ENCODE measurements at places on chromosomes 3 and 15.

DNA sequence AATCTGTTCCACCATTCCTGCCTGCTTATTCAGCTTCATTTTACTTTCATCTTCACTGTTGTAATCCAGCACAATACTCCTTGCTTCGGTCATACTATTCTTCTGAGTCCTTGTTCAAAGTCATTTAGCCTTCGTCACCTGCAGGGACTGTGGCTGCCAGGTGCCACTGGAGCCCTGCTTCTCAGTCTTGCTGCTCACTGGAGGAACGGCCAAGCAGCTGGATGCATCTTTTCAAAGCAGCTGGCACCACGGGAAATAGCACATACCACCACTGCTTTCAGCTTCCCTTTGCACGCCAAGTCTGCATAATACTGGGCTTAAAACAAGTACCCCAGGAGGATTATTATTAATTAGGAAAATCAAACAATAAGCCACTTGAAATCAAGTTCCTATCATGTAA lies 287.6 kb downstream of the BCHE start:
- no peak overlapping the region for H3K4me3 ChIP-seq
- H3K4me1 ChIP-seq, result no peaks in the 10 kb centered on the region
- DNase-seq, result no peak
- no peaks in the 10 kb centered on the region for H3K36me3 ChIP-seq
- H3K27me3 ChIP-seq, result no peaks in the 10 kb centered on the region

DNA sequence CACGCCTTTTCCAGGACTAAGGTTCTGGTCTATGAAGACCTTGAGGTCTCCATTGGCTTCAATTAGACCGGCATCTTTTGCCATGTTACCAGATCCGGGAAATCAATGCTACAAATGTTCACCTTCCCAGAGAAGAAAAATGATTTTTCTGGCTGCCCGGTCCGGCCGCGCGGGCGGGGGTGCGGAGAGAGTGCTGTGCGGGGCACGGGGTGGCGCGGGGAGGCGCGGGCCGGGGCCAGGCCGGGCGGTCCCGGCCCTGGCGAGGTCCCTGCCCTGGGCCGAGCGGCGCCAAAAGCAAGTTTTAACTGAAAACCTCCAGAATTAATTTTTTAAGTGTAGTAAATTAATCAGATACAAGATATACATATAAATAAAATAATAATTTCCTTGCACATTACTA lies 128.2 kb downstream of the MINAR1 start:
- peaks cover 6% of the 10 kb centered on the region for H3K27me3 ChIP-seq
- H3K4me3 ChIP-seq, result no peak overlapping the region
- no peak overlapping the region for H3K27ac ChIP-seq
- no peaks in the 10 kb centered on the region for H3K36me3 ChIP-seq
- no peak for DNase-seq

- H3K27me3 ChIP-seq, result no peaks in the 10 kb centered on the region
- H3K4me3 ChIP-seq, result no peak overlapping the region
- H3K27ac ChIP-seq, result no peak overlapping the region
- no peaks in the 10 kb centered on the region for H3K36me3 ChIP-seq
- no peaks in the 10 kb centered on the region for H3K4me1 ChIP-seq
These were observed 7.5 kb upstream of the ACVR2B start for GRCh38 chr3:38446085-38446686.

GRCh38 chr3:51679318-51679717 lies 8.3 kb downstream of the TEX264 start:
- no peak overlapping the region for H3K27ac ChIP-seq
- H3K27me3 ChIP-seq, result no peaks in the 10 kb centered on the region
- peaks cover 31% of the 10 kb centered on the region for H3K4me1 ChIP-seq
- peaks cover 8% of the 10 kb centered on the region for H3K36me3 ChIP-seq

GRCh38 chr15:82108489-82109078 lies 62.8 kb upstream of the MEX3B start:
- H3K27me3 ChIP-seq, result no peaks in the 10 kb centered on the region
- no peaks in the 10 kb centered on the region for H3K4me1 ChIP-seq
- no peak overlapping the region for H3K27ac ChIP-seq
- H3K4me3 ChIP-seq, result no peak overlapping the region

DNA sequence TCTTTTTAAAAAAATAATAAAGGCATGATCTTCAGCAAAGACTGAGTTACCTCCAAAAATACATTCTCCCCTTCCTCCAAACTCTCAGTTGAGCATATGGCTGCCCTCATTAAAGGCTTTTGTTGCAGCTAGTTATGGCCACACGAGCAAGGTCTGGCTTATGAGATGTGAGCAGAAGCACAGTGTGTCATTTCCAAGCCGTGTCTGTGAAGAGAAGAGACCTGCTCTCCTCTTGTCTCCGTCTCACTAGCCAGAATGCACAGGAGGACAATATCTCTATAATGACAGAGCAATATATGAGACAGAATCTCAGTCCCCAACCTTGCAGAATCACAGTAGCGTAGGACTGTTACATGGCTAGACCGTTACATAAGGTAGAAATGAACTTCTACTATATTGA lies 152.3 kb downstream of the MAGI1 start:
- no peak for DNase-seq
- no peak overlapping the region for H3K27ac ChIP-seq
- H3K27me3 ChIP-seq, result no peaks in the 10 kb centered on the region
- H3K36me3 ChIP-seq, result no peaks in the 10 kb centered on the region

- H3K4me1 ChIP-seq, result no peaks in the 10 kb centered on the region
- no peak overlapping the region for H3K27ac ChIP-seq
- DNase-seq, result no peak
- no peaks in the 10 kb centered on the region for H3K36me3 ChIP-seq
These were observed 97.5 kb downstream of the CHL1 start for GRCh38 chr3:294096-294495.

GRCh38 chr15:65870889-65871533 lies 1.7 kb downstream of the RAB11A start:
- peaks cover 19% of the 10 kb centered on the region for H3K36me3 ChIP-seq
- H3K27ac ChIP-seq, result peak overlapping the region; percentile 96
- no peak for DNase-seq
- H3K4me1 ChIP-seq, result peaks cover 24% of the 10 kb centered on the region
- H3K27me3 ChIP-seq, result no peaks in the 10 kb centered on the region

GRCh38 chr15:65189102-65189740 lies 4.1 kb upstream of the CLPX start:
- H3K4me1 ChIP-seq, result peaks cover 5% of the 10 kb centered on the region
- H3K36me3 ChIP-seq, result no peaks in the 10 kb centered on the region
- H3K4me3 ChIP-seq, result no peak overlapping the region
- no peaks in the 10 kb centered on the region for H3K27me3 ChIP-seq
- H3K27ac ChIP-seq, result no peak overlapping the region

GRCh38 chr3:191070201-191070600 lies 128.8 kb upstream of the OSTN start:
- DNase-seq, result no peak
- H3K4me1 ChIP-seq, result no peaks in the 10 kb centered on the region
- H3K4me3 ChIP-seq, result no peak overlapping the region
- H3K36me3 ChIP-seq, result no peaks in the 10 kb centered on the region

- H3K27ac ChIP-seq, result no peak overlapping the region
- no peaks in the 10 kb centered on the region for H3K27me3 ChIP-seq
- no peak for DNase-seq
- no peak overlapping the region for H3K4me3 ChIP-seq
- peaks cover 28% of the 10 kb centered on the region for H3K36me3 ChIP-seq
These were observed 19.0 kb downstream of the PDHB start for GRCh38 chr3:58414538-58415197.

- no peak overlapping the region for H3K27ac ChIP-seq
- no peaks in the 10 kb centered on the region for H3K27me3 ChIP-seq
- peaks cover 9% of the 10 kb centered on the region for H3K4me1 ChIP-seq
These were observed 4.2 kb downstream of the PLCL2 start for GRCh38 chr3:16888785-16889607.

GRCh38 chr3:72953325-72953956 lies 43.2 kb upstream of the PPP4R2 start:
- no peaks in the 10 kb centered on the region for H3K4me1 ChIP-seq
- no peak overlapping the region for H3K4me3 ChIP-seq
- no peak overlapping the region for H3K27ac ChIP-seq
- no peaks in the 10 kb centered on the region for H3K36me3 ChIP-seq
- no peaks in the 10 kb centered on the region for H3K27me3 ChIP-seq

GRCh38 chr15:28980709-28981350 lies 95.1 kb downstream of the APBA2 start:
- no peak for DNase-seq
- peaks cover 2% of the 10 kb centered on the region for H3K4me1 ChIP-seq
- H3K36me3 ChIP-seq, result no peaks in the 10 kb centered on the region
- H3K27ac ChIP-seq, result no peak overlapping the region
- no peaks in the 10 kb centered on the region for H3K27me3 ChIP-seq
- no peak overlapping the region for H3K4me3 ChIP-seq

DNA sequence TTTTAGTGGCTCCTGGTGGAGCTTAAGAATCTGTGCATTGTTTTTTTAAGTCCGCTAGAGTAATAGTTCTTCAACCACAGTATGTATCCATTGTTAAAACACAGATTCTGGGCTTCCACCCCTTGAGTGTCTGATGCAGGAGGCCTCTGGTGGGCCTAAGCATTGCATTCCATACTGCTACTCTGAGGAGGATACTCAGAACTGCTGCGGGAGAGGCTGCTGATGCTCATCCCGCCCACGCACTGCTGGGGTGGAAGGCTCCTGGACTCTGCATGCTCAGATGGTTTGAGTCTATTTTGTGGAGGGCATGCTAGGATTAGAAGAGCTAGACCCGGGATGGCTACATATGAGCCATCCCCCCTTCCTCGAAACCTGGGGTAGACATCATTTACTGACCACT lies 74.4 kb downstream of the THSD4 start:
- H3K4me1 ChIP-seq, result no peaks in the 10 kb centered on the region
- H3K4me3 ChIP-seq, result no peak overlapping the region
- H3K27me3 ChIP-seq, result no peaks in the 10 kb centered on the region
- DNase-seq, result no peak
- no peak overlapping the region for H3K27ac ChIP-seq

GRCh38 chr3:150469031-150469930 lies 61.2 kb downstream of the TSC22D2 start:
- H3K4me1 ChIP-seq, result no peaks in the 10 kb centered on the region
- no peaks in the 10 kb centered on the region for H3K27me3 ChIP-seq
- H3K27ac ChIP-seq, result no peak overlapping the region
- H3K36me3 ChIP-seq, result peaks cover 8% of the 10 kb centered on the region
- DNase-seq, result no peak

DNA sequence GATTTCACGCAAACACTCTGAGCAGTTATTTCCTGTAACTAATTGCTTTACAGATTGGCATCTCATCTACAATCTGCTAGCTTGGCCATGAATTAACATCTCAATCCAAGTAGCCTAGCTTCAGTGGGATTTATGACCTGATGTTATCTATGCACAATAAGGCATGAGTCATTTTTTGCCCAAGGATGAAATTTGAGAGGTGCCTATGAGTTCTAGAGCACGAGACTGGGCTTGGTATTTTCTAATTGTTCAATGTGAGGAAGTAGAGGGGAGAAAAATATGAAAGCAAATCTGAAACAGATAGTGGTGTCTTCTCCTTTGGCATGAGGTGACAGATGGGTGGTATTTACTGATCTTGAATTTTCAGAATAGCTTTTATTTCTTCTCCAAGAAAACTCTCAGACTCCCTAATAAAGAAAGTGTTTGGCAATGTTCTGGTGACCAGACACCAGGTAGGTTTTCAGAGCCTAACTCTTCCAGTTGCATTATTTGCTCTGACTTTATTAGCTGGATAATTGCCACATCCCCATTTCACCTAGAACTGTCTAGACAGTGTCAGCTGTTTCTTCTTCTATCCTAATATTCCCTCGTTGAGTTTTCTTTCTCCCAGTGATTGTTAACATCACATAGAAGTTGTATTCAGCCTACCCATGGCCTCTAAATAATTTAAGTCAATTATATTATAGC lies 301.0 kb upstream of the UMPS start:
- no peaks in the 10 kb centered on the region for H3K27me3 ChIP-seq
- no peak overlapping the region for H3K27ac ChIP-seq
- no peak overlapping the region for H3K4me3 ChIP-seq
- no peaks in the 10 kb centered on the region for H3K4me1 ChIP-seq
- H3K36me3 ChIP-seq, result no peaks in the 10 kb centered on the region

- H3K27me3 ChIP-seq, result no peaks in the 10 kb centered on the region
- H3K36me3 ChIP-seq, result no peaks in the 10 kb centered on the region
- peaks cover 11% of the 10 kb centered on the region for H3K4me1 ChIP-seq
- DNase-seq, result no peak
These were observed 12.4 kb upstream of the NFKBIZ start for GRCh38 chr3:101836652-101837598.

- H3K36me3 ChIP-seq, result peaks cover 27% of the 10 kb centered on the region
- H3K27me3 ChIP-seq, result no peaks in the 10 kb centered on the region
- H3K4me1 ChIP-seq, result no peaks in the 10 kb centered on the region
- DNase-seq, result no peak
- H3K27ac ChIP-seq, result no peak overlapping the region
- no peak overlapping the region for H3K4me3 ChIP-seq
These were observed 176.8 kb downstream of the GHSR start for GRCh38 chr3:172271386-172271976.

DNA sequence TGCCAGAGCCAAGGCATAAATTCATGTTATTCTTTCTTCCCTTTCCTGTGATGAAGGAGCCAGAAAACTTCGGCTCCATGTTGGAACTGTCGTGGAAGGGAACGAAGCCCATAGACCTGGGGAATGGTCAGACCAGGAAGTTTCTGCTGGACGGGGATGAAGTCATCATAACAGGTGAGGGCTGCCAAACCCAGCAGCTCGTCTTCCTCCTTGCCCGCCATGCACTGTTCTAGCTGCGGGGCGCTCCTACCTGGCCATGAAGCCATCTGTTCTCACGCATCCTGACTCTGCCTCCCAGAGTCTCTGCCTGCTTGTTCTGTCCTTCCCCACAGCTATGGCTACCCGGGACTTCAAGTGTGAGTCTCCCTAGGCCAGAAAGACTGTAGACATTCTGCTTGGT lies 28.2 kb downstream of the FAH start:
- H3K36me3 ChIP-seq, result peaks cover 54% of the 10 kb centered on the region
- H3K27ac ChIP-seq, result no peak overlapping the region
- no peak for DNase-seq
- no peaks in the 10 kb centered on the region for H3K4me1 ChIP-seq

GRCh38 chr3:94185753-94186152 lies 122.9 kb downstream of the NSUN3 start:
- H3K36me3 ChIP-seq, result no peaks in the 10 kb centered on the region
- H3K4me1 ChIP-seq, result no peaks in the 10 kb centered on the region
- no peak overlapping the region for H3K27ac ChIP-seq
- no peaks in the 10 kb centered on the region for H3K27me3 ChIP-seq
- no peak overlapping the region for H3K4me3 ChIP-seq

DNA sequence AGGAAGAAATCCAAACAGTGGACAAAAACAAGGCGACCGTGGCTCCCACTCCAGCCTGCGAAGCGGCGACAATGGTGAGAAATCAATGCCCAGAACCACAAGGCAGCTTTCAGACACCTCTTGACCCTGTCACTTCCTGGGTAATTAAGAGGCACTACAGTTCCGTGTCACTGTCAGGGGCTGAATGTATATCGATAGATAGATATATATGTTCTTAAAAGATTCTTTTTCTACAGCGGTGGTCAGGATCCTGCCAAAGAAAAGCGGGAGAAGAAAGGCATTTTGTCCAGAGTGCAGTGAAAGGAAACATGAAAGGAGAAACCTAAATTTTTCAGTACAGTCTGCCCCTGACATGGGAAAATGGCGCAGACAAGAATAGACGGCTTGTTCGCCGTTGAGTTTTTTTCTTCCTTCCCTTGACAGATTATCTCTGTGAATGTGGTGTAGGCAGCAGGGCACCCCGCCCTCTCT lies 56.2 kb upstream of the HES1 start:
- no peak for DNase-seq
- H3K4me1 ChIP-seq, result no peaks in the 10 kb centered on the region
- no peak overlapping the region for H3K27ac ChIP-seq
- H3K4me3 ChIP-seq, result no peak overlapping the region
- H3K36me3 ChIP-seq, result no peaks in the 10 kb centered on the region
- no peaks in the 10 kb centered on the region for H3K27me3 ChIP-seq

All from upper lobe of right lung (tissue), 1 donor.